Frontal cortex (tissue), 4 donors: ENCODE measurements at places on chromosomes 4 and X. TPM values are rescaled to one million over a fixed set of nuclear protein-coding genes. Genes with fewer than 3 reads are reported as not detected.

DNA sequence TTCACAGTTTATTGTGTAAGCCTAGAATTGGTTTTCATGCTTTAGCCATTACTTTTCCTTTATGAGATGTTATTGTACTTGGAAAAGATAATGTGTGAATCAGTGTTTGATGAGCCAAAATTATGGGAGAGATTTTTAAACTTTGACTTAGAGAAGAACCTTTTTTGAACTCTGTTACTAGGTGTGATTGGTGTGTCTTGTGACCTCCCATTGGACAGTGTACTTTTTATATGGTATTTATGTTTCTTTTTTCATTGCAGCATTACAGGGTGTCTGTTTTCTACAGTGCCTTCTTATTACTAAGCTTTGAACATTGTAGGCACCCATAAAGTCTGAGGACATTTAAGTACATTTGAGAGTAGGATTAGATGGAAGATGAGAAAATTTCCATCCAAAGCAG lies 91.1 kb downstream of the SLC4A4 start:
- no peak for DNase-seq

DNA sequence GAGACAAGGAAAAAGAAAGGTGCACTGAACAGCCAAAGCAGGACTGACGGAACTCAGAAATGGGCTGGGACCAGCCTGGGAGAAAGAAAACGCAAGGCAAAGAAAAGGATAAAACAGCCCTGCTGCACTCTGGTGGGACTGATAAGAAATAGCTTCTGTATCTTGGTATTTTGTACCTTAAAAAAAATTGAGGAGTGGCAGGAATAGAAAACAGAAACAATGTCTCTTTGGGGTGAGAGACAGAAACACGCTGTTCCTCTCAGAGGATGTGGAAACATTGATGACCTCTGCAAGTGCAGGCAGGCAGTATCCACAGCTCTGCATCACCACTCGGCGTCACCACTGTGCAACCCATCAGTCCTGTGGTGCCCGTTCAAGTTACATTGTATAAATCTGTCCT lies 152.5 kb upstream of the SPRY1 start:
- no peak for DNase-seq

Gene DAPP1
- total RNA-seq = 0.41 TPM

Gene MAGEA3
- not detected for total RNA-seq

Gene GATA1
- under 0.01 TPM for total RNA-seq

GRCh38 chrX:11100281-11101035 lies 10.7 kb upstream of the HCCS start:
- no peak for DNase-seq

- DNase-seq = no peak
These were observed 20.4 kb upstream of the TENM3 start for GRCh38 chr4:182222766-182223165.

DNA sequence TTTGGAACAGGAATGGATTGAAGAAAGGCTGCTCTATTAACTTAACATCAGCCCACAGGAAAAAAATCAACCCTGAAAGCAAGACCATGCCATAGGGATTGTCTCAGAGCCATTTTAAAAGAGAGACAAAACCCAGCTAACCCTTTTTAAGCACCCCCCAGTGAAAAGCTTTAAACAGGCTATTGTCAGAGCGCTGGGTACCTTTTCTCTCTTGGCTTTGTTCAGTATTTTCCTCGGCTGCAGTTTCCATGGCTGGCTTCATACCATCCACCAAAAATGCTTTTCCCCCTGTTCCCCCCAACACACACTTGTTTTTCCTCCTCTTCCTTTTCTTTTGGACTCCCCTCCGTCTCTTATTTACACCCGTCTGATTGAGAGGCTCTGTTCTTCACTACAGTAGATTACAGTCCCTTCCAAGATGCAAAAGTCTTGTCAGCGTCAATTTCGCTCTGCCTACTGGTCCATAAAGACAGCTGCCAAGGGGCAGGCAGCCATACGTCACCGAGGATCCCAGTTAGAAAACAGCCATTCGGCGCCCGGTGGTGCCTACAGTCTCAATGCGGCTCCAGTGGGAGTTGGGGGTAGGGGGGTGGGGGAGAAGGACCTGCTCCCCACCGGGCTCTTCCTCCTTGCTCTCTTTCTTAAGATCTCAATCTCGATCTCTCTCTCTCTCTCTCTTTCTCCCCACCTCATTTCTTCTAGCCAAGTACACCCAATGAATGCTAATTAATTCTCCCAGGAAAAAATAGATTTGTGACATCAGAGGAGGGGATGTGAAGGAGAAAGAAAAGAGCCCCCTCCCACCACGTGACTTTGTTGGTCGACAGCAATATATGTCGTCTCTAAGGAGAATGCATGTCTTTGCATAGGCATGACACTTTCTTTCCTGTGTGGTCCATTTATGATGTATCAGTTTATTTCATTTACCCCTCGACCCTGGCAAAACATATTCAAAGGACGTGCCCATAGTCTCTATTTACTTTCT lies at the start of gene GPM6B:
Gene GPM6B (minus strand): TSS at position 451 of the 985 bp plus-strand sequence. CDS start 189 bp downstream, at position 262.
- DNase-seq = no peak

Gene SSX2
- total RNA-seq = not detected

DNA sequence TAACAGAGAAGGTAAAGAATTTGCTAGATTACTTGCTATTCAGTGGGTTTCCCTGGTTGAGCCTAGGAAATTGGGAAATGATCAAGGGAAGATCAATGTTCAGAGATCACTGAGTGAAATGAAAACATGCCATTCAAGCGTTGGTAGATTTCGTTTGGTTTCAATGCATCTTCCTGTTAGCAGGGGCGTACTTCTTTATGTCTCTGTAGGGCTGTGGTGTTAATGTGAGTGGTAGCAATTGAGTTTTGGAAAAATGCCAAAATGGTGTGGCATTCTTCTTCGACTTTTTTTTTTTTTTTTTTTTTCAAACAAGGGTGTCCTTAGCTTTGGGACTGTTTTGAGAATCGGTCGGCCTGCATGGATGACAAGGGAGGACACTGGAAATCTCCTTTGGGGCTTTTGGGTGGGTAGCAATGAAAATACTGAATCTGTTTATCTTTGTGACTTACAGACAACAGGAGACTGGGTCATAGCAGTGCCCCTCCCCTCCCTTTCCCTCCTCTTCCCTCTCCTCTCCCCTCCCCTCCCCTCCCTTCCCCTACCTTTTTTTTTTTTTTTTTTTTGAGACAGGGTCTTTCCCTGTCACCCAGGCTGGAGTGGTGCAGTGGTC lies 50.4 kb downstream of the SPRY1 start:
- DNase-seq = no peak

DNA sequence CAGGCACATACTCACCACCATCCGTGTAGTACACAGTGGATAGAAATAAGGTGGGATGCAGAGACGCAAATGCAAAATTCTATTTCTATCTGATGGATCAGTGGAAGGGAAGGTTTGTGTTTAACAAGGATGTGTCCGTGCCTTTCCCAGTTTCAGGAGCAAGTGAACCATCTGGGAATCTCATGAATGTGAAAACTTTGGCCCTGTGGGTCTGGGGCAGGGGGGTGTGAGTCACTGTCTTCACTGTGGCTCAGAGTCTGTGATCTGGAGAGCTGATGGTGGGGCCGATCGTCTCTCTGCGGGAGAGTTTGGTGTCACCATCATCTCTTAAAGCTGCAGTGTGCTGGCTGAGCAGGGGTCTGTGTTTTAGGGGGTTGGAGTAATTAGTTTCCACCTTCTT lies 179.3 kb upstream of the STS start:
- no peak for DNase-seq

DNA sequence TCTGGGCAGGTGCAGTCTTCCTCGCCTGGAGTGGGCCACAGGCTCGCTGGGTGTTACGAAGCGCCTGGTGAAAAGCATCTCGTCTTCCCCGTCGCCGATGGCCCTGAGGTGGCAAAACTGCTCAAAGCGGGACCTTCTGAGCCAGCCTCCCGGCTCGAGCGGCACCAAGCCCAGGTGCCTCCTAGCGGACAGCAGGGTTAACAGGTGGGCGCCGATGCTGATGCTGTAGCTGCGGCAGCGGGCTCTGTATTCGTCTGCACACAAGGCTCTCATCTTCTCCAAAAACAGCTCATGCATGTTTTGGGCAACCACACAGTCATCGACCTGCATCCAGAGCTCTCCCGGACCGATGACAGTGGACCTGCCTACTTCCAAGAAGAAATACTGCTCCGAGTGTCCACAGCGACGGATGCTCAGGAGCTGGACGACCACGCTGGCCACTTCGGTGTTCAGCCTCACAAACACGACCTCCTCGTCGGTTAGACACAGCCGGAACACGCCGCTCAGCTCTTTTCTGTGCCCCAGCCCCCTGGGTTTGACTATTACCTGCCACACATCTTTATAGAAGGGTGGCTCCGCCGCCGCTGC lies 1.2 kb downstream of the IRS4 start:
- DNase-seq = no peak

DNA sequence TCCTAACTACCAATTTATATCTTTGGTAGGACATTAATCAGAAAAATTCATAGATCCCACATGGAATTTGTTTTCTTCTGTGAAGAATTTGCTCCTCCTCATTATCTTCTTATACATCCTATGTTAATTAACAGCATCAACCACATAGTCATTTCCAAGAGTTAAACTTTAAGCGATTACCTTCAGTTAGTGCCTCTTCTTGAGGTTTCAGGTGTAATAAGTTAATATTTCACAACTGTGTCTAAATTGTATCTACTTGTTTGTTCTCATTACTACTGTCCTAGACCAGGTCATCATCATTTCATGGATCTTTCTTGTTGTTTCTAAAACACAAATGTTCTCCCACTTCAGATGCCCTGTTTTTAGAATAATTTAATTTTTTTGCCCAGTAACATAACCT lies 457.9 kb downstream of the FAT4 start:
- DNase-seq = no peak

Gene ZCCHC13
- not detected for total RNA-seq

- DNase-seq = no peak
These were observed 204.2 kb upstream of the IL15 start for GRCh38 chr4:141432000-141432712.

Gene DRP2
- total RNA-seq = 5.3 TPM

Gene IL15
- total RNA-seq = 1.2 TPM

- no peak for DNase-seq
These were observed 20.7 kb downstream of the PSAPL1 start for GRCh38 chr4:7414046-7414445.

- DNase-seq = no peak
These were observed 3.9 kb downstream of the RNF128 start for GRCh38 chrX:106730401-106730800.

DNA sequence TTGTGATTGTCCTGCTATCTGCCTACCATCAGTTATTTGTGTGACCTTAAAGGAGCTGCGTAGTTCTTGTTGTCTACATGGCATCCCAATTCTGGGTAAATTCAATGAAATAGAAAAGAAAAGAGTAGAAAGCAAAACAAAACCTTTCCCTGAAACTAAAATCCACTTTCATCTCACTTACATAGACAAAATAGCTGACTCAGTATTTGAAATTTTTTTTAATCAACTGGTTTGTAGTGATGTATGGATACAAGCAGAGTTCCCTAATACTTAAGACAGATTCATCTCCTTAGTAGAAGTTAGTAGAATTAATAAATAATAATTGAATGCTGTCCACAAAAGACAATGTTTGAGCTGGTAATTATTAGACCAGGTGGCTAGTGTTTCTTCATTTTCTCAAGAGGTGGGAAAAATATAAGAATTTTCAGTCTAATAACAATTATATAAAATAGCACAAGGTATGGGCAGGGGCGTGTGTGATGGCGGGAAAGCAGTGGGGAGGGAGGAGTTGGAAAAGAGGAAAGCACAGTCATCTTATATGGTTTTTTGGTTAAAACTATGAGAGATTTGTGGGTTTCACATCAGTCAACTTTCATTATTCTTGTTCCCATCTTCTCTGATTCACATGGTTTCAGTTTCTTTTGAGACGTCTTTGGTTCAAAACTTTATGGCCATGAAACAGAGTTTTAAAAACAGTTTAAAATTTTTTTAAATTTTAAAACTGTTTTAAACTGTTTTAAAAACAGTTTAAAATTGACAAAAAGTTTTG lies 275.2 kb downstream of the SPRY1 start:
- no peak for DNase-seq

Gene RASSF6
- under 0.01 TPM for total RNA-seq

Gene SLC7A11
- total RNA-seq = 33.0 TPM

Gene IRS4
- total RNA-seq = 1.2 TPM

DNA sequence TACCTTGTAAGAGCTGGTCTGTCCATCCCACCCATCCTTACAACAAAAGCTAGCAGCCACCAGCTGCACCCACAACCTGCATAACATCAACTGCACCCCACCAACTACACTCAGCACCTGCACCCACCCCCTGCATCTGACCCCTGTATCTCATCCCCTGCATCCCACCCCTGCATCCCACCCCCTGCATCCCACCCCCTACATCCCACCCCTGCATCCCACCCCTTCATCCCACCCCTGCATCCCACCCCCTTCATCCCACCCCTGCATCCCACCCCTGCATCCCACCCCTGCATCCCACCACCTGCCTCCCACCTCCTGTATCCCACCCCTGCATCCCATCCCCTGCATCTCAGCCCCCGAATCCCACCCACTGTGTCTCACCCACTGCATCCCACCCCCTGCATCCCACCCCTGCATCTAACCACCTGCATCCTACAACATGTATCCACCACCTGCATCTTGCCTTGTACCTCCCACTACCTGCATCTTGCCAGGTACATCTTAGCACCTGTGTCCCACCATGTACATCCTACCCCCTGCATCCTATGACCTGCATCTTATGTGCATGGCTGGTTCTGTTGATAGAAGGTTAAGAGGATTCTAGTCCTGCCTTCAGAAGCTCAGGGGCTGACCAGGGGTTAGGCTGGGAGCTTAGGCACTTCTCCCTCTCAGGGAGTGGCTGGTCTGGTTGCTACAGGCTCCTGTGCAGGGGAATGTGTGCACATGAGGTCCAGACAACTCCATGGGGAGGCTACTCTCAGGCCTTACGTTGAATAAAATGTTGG lies 9.4 kb downstream of the TMEM271 start:
- no peak for DNase-seq

GRCh38 chr4:168751263-168752225 lies 254.7 kb downstream of the PALLD start:
- no peak for DNase-seq

DNA sequence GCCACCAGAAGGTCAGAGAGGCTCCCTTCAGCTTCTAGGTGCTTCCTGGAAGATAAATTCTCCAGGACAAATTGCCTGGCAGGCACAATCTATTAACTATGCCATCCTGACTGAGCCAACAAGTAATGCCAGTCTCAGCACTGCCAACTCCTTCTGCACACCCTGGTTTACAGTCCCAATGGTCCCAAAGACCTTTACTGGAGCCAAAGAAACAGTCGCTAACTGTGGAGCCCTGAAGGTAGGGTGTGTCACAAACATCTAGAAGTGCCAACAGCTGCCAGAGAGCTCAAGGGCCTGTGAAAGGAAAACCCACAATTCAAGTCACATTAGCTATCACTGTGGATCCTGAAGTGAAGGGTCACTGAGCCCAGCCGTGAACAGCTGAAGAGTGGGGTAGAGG lies 34.9 kb upstream of the CITED1 start:
- no peak for DNase-seq

DNA sequence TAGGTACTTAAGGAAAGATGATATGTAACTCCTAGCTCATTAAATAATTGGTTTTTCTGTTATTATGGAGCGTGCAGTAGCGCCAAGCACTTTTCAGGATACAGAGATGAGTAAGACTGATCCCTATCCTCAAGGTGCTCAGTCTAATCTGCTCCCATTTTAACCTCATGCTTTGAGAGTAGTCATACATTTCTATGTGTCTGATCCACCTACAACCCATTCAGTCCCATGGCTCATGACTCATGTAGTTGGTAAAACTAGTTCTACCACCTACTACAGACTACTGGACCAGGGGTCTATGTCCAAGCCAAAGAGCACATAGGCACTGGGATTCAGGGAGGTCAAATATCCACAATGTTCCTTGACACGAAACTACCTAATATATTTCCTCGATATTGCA lies 60.8 kb downstream of the TMEM154 start:
- no peak for DNase-seq

Gene PPARGC1A
- 4.5 TPM for total RNA-seq

GRCh38 chr4:106985830-106986229 lies 50.3 kb downstream of the DKK2 start:
- no peak for DNase-seq
